ENCODE measurements at places on chromosomes 16 and 17. TPM values are rescaled to one million over a fixed set of nuclear protein-coding genes. Genes with fewer than 3 reads are reported as not detected.

CIAO3 gene
- 31.9 TPM for total RNA-seq

DPEP2 gene
- under 0.01 TPM for total RNA-seq

TNFSF13 gene
- 0.38 TPM for total RNA-seq

EMC8 gene
- 29.3 TPM for total RNA-seq

TMEM92 gene
- not detected for total RNA-seq

CCDC78 gene
- 2.0 TPM for total RNA-seq

SLC16A11 gene
- not detected for total RNA-seq

Data from regular cardiac myocyte (primary cell).